ENCODE measurements at places on chromosomes 11 and 22.

GRCh38 chr11:103453126-103453525, 343.9 kb downstream of the DYNC2H1 start:
- DNase-seq: no peak

DNA sequence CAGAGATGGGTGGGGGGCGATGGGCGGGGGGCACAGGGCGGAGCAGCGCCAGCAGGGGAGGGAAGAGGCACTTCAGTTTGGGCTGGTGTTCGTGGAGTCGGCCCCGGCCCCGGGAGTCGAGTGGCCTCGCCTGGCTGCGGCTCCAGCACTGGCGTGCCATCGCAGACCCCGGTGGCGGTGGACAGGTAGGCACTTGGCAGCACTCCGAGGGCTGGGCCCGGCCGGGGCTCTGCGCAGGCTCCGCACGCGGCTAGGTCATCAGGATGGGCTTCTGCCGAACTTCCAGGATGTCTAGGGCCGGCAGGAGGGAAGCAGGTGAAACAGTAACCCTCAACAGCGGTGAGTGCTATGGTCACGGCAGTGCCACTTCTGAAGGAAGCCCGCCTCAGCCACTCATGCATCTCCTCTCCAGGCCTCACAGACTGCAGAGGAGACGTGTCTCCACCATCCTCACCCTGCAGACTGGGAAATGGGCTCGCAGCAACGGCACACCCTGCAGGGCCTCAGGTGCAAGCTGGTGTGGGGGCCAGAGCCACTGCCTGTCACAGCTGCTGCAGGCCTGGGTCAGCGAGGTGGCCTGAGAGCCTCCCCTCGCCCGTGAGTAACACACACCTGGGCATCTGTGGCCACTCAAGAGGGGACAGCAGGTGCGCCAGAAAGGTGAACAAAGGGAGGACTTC, 33.3 kb downstream of the NUP50 start:
- DNase-seq: no peak

- peak; percentile 84 for DNase-seq
Observed at GRCh38 chr11:44936525-44936924, 14.2 kb downstream of the TP53I11 start.

GRCh38 chr11:70547386-70547785, 149.1 kb downstream of the CTTN start:
- no peak for DNase-seq

DNA sequence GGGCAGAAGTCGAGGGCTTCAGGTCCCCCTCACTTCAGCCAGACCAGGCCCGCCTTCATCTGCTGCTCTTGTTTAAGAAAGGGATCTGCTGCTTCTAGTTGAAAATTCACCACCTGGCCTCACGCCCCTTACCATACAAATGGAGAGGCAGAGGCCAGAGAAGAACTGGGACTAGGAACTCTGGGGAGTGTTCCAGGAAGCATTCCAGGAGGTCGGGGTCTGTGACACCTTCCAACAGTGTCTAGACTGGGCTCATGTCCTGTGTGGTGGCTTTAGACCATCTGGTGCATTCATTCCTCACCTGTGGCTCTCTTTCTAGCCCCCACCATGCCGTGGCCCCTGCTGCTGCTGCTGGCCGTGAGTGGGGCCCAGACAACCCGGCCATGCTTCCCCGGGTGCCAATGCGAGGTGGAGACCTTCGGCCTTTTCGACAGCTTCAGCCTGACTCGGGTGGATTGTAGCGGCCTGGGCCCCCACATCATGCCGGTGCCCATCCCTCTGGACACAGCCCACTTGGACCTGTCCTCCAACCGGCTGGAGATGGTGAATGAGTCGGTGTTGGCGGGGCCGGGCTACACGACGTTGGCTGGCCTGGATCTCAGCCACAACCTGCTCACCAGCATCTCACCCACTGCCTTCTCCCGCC, 12.3 kb downstream of the TSKU start:
- no peak for DNase-seq

GRCh38 chr22:31091106-31091975, 10.2 kb downstream of the SMTN start:
- no peak for DNase-seq
